ENCODE measurements at places on chromosomes 6 and 20. TPM values are rescaled to one million over a fixed set of nuclear protein-coding genes. Genes with fewer than 3 reads are reported as not detected.

The LY6G6C gene
- not detected for total RNA-seq

- DNase-seq: no peak
Observed at GRCh38 chr6:137323860-137324259, 104.7 kb upstream of the IFNGR1 start.

GRCh38 chr20:57080796-57081195 is 185.6 kb downstream of the BMP7 start:
- DNase-seq: no peak

GRCh38 chr6:165573671-165574070 is 89.4 kb downstream of the PDE10A start:
- no peak for DNase-seq

- DNase-seq: no peak
Observed at GRCh38 chr20:49704932-49705336, 8.7 kb downstream of the B4GALT5 start.

DNA sequence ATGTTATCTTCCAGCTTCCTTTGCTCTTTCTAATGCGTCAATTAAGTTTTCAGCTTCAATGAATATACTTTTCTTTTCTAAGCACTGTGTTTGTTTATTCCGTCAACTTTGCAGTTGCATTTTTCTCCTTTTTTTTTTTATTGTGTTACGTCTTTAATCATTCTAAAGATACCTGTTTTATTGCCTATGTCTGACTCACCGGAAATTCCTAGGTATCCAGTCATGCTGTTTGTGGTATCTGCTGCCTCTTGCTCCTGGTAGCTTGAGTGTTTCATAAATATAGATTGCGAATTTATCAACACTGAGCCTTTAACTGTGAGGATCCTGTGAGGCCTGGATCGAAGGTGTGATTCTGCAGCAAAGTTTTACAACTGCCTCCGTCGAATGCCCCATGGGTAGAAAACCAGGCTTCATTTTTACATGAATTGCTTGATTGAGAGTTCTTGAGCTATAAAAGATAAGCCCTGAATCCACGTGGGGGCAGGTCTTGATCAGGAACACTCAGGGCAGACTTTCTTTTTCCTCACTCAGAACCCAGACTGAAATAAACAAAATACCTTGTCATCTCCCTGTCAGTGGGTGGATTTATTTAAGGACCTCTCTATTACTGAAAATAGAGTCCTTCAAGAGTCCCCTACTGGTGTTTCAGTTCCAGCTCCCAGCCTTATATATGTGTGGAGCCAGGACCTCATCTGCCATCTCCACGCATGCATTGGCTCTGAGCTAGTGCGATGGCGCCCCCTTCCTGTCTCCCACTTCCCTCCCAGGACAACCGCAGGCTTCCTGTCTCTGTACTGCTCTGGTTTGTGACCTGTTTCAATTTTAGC is 60.1 kb upstream of the LRRC1 start:
- no peak for DNase-seq

The TNFRSF6B gene
- 32.9 TPM for total RNA-seq

DNA sequence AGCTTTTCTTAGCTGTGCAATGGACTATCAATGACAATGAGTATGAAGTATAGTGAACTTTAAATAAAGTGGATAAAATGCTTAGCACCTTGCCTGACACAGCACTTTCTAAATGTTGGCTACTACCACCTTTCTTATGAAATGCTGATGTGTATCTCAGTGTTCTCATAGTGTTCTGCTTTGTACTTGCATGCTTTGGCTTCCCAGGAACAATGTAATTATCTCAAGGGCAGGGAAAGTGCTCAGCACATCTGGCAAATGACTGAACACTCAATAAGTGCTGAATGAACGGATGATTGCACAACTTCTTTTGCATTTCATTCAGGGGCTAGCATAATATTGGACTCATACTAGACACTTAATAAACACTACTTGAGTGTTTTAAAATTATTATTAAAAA is 28.2 kb upstream of the NOX3 start:
- DNase-seq: no peak

DNA sequence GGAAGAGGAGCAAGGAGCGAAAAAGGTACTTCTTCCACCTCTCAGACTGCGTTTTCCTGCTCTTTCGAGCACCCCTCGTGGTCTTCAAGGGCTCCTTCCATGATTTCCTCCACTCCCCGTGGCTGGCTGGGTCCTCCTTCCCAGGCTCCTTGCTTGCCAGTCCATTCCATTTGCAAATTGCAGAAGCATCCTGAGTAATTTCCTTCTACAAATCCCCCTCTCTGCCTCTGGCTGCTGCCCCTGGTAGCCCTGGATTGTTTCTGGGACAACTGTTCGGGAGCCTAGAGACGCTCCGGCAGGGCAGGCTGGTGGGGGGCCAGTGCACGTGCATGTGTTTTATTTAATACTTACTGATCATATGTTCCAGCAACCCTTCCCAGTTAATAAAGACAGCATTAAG is 173.1 kb downstream of the ZMYND8 start:
- no peak for DNase-seq

The POU5F1 gene
- total RNA-seq: 4.0 TPM

- DNase-seq: no peak
Observed at GRCh38 chr6:168964138-168964835, 289.4 kb downstream of the THBS2 start.

Measured in thoracic aorta (tissue), 2 donors.